CD4-positive, alpha-beta T cell treated with Interferon alpha-2 for 1 hour (primary cell): ENCODE measurements at places on chromosomes 11 and 22.

DNA sequence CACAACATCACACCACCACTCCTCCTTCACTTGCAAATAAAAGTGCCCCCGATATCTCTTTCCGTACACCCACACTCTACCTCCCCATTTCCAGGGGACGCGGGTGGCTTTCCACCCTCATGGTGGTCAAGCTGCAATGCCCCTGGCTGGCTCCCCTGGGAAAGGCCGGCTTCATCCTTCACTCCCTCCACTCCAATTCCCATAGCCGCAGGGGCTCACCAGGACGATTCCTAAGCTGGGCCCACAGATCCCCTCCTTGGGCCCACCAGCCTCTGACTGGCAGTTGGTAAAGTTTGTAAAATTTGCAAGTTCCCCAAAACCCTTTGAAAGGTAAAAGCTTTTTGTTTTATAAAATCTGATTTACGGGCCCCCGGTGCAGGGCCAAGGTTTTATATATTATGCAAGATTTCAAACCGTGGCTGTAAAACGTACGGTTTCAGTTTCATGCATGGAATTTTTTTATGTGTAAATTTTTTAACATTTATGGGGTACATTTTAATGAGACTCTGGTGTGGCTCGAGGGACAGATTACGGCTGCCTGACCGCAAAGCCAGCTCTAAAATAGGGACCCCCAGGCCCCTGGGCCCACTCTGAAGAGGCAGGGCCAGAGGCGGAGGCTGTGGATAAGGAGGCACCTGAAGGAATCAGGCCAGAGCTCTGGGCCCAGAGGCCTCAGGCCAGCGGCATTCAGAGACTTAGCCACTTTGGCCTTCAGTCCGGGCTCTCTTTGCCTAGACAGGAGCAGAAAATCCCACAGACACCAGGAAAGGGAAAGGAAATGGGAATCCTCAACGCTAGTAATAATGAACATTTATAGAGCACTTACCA, 106.5 kb downstream of the FEZ1 start:
- DNase-seq = no peak

GRCh38 chr11:118998388-118998717, 415 bp downstream of the CENATAC start:
- DNase-seq = no peak

- DNase-seq = no peak
These were observed 4.7 kb downstream of the FADS2 start for GRCh38 chr11:61832754-61833153.

DNA sequence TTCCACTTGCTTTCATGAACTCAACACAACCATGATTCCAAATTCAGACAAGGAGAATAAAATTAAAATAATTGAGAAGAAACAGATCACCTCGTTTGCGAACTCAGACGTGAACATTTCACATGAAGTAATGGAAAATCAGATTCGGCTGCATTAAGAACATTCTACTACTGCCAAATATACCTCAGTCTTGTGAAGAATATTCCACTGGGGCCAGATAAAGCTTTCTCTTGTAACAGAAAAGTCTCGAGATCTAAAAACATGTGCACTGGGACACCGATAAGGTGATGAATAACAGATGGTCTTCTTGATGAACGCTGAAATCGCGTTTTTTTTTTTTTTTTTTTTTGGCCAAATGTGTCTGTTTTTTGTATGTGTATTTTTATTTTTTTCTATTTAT, 761.1 kb downstream of the BRD1 start:
- DNase-seq = no peak

GRCh38 chr11:61369372-61370348, 7.5 kb downstream of the TMEM138 start:
- no peak for DNase-seq

DNA sequence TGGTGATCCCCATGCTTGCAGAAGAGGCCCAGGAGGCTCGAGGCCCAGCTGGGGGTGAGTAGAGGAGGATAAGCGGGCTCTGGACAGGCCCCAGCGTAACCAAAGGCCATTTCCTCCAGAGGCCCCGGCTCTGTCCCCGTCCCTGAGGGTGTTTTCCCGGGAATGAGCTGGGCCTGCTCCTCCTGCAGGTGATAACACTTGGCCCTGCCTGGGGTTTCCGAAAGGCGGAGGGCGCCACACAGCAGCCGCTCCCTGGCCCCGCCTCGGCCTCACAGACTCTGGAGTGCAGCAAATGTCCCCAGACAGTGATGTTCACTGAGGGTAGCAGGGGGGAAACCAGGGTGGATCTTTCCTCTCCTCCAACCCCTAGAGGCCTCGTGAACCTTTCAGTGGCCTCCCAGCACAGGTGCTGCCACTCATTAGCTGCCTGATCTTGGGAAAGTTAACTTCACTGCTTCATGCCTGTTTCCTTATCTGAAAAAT, 10.5 kb upstream of the MGAT3 start:
- DNase-seq = no peak

GRCh38 chr22:49657275-49657973, 170.2 kb downstream of the BRD1 start:
- peak; percentile 82 for DNase-seq

DNA sequence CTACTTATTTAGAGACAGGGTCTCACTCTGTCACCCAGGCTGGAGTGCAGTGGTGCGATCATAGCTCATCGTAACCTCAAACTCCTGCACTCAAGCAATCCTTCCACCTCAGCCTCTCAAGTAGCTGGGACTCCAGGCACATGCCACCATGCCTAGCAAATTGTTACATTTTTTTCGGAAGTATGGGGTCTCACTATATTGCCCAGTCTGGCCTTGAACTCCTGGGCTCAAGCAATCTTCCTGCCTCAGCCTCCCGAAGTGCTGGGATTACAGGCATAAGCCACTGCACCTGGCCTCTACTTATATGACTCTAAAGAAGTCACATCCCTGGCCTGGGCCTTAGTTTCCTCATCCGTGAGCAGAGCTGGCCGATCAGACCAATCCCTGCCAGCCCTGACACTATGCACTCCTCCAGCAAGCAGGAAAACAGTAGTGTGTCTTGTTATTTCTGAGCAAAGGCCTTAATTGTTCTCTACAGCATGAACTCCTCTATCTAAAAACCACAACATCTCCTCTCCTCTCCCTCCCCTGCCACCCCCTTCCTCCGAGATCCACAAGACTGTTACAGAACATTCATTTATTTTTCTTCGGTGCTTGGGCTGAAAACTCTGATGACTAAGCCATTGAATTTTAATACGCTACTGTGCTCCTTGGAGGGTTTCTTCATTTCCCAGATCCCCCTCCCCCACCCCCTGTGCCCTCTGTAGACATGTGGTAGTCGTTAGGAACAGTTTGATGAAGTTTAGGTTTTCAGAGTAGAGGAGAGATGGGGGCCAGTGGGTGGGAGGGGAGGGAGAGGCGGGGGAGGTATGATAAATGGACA, 91.5 kb downstream of the ABTB2 start:
- no peak for DNase-seq

- DNase-seq = no peak
These were observed 14.9 kb upstream of the CADM1 start for GRCh38 chr11:115518983-115519628.

DNA sequence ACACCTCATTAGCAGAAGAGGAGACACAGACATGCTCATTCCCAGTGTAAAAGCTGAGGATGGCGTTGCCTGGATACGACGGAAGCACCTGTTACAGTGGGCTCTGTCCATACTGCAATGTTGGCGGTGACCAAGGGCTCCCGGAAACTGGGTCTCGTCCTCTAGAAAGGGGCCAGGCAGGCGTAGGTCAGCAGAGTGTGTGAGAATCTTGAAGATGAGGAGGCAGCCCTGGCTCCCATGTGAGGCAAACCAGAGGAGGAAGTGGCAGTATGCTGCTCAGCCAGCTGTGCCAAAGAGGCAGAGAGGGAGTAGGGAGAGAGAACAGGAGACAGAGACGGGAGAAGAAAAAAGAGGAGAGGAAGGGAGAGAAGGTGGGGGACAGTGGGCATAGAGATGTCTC, 10.3 kb downstream of the LTO1 start:
- no peak for DNase-seq

DNA sequence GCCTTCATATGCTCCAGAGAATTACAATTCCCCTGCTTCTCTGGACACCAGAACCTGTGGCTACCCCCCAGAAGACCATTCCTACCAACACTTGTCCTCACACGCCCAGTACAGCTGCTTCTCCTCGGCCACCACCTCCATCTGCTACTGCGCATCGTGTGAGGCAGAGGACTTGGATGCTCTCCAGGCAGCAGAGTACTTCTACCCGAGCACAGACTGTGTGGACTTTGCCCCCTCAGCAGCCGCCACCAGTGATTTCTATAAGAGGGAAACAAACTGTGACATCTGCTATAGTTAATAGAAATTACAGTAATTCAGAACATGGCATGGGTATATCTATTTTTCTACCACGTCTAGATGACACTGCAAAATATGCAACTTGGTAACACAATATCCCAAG, 9.8 kb downstream of the POU2AF3 start:
- DNase-seq = no peak

DNA sequence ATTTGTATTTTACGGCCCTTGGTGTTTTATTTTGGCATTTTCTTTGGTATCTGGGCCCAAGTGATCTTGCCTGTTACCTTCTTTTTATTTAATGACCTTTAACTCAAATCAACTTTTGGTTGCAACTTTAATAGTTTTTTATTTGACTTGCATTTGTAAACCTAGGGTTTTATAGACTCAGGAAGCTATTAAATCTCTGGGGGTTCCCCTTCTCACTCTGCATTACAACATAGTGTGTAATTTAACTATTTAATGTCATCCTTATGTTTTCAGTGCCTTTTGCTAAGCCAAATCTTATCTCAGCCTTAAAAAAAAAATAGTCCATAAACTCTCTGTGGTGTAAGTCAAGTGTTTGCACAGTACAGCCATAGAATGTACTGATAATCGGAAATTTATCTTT, 3.4 kb downstream of the FJX1 start:
- no peak for DNase-seq

DNA sequence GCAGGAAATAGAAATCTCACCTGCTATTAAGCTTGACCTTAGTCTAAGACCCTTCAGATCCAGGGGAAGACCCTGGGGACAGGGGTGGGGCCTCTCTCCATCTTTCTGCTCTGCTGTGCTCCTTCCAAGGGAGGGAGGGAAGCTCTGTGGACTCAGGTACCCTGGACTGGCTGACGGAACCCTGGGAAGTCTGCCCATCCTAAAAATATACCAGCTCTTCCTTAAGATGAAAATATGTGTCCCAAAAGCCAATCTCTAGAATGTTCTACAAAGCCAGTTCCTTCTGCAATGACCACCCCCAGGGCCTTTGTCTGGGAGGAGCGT, 73.7 kb downstream of the RTL6 start:
- no peak for DNase-seq

GRCh38 chr22:48950151-48950915, 877.3 kb downstream of the BRD1 start:
- DNase-seq = no peak

GRCh38 chr11:93843906-93844305, 6.5 kb downstream of the VSTM5 start:
- DNase-seq = no peak

- DNase-seq = no peak
These were observed 86.3 kb downstream of the MORC2 start for GRCh38 chr22:30882184-30882717.

DNA sequence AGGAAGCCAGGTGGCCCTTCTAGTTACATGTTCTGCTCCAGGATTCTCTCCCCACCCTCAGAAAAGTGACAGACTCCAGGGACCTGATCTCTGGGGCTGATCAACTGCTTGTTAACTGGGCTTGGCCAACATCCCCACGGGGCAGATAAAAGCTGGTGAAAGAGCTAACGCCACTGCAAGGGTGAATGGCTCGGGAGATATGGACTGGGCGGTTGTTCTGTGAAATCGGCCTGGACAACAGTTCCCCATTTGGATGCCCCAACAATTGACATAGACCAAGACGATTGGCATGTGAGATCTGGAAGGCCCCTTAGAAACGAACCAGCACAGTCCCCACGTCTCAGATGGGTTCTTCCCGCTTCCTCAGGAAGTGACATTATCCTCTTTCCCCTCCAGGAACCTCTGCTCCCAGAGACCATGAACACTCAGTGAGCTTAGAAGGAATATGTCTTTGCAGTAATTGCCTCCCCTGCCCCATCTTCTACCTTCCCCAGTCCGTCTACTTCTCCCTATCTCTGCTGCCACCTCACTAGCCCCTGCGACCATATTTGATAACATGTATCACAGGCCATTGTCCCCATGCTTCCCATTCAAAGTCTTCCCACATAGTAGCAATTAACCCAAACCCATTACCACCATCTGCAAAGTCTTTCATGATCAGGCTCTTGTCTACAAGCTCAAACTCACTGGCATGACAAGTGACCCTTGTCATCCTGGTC, 5.6 kb upstream of the PRG2 start:
- DNase-seq = no peak

DNA sequence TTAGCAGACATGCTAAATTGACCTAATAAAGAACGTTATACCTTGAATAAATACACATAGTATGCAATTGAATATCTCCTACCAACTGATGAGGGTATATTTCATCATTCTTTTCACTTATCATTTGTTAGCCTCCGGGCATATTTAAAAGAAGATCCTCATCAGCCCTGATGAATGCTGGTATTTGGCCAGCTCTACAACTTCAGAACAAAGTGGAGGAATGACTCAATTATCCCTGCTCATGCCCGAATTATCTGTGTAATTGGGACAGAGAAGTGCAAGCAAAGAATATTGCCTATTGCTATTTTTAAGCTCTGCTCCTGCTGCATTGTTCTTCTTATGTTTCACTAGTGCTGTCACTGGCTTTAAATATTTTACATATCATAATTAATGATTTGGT, 622.1 kb downstream of the METTL15 start:
- no peak for DNase-seq

DNA sequence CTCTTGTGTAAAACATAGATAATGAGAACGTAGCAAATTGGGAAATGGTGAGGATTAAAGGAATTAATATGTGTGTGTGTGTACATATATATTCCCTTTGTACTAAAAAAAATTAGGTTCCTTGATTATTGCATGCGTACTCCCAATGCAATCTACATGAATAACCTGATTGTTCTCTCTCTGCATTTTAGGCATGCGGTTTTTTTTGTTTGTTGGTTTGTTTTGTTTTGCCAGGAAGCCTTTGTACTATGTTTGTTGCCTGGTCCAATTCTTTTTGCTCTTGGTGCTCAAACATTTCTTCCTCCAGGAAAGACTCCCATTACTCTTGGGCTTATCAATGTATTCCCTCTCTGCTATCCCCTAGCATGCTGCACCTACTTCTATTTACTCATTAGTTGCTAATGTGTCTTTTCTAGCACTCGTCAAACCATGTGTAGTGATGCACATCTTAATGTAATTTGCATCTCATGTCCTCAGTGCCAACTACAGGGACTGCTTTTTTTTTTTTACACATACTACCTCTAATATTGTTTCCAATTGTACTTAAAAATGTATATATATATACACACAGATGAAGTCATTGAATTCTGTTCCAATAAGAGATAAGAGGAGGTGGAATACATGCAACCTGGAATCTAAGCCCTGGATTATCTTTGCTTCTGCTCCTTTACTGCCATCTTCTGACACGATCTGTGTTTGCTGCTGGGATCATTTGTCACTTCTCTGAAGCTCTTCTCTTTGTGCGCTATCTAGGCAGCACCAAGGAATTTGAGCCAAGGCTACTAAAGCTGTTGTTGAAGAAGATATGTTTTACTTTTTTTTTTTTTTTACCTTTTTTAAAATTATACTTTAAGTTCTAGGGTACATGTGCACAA, 197.2 kb upstream of the ANO3 start:
- DNase-seq = no peak
